ENCODE measurements at places on chromosomes 7 and 10.

GRCh38 chr7:104962781-104963180 lies 51.2 kb upstream of the KMT2E start:
- DNase-seq: no peak

DNA sequence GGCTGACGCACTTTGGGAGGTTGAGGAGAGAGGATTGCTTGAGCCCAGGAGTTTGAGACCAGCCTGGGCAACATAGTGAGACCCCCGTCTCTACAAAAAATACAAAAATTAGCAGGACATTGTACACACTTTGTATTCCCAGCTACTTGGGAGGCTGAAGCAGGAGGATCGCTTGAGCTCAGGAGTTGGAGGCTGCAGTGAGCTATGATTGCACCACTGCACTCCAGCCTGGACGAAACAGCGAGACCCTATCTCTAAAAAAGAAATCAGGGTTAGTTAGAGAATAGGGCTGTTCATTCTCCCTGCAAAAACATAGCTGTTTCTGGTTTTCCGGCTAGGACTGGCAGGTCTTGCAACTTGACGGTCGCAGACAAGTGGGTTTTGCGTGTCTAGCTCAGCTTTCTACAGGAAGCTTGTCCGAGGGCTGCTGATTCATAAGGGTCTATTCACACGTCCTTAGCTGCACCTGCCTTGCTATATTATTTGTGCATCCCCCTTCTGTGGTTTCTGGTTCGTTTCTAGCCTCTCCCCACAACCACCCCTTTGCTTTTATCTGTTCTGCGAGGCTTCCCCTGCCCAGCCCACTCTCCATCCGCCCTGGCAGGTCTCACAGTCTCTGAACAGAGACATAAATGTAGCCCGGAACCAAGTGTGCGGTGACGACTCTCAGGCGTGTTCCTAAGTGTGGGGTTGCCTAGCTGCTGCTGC lies 10.7 kb downstream of the AMZ1 start:
- no peak for DNase-seq

GRCh38 chr7:139407555-139407954 lies 47.9 kb downstream of the LUC7L2 start:
- DNase-seq: no peak

GRCh38 chr10:80504897-80505465 lies 32.7 kb upstream of the SH2D4B start:
- DNase-seq: no peak

GRCh38 chr7:36311539-36311938 lies 78.1 kb upstream of the ANLN start:
- DNase-seq: no peak

DNA sequence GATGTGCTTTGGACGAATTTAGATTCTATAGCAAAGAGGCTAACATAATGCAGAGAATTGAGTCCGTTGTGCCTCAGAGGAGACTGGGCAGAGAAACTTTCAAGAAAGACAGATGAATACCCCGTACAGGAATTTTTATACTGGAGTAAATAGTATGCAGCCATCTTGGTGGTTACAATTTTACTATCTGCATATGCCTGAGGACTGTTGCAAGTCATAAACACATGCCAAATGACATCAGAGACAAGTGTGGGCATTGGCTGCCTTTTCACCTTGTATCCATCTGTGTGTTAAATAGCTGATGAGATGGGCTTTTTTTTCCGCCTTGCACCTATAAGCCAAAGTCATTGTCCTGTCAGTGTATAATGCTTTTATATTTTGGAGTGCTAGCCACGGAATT lies 267.5 kb upstream of the SP4 start:
- DNase-seq: no peak

GRCh38 chr7:77458786-77459185 lies 42.6 kb upstream of the GSAP start:
- no peak for DNase-seq

GRCh38 chr7:142873281-142873784 lies 12.2 kb downstream of the TRPV6 start:
- no peak for DNase-seq

- no peak for DNase-seq
Measured at GRCh38 chr10:4678023-4678950, 147.7 kb upstream of the AKR1E2 start.

GRCh38 chr10:14565199-14565598 lies 209.5 kb downstream of the FAM107B start:
- DNase-seq: no peak

GRCh38 chr7:28996836-28997235 lies 38.7 kb upstream of the TRIL start:
- DNase-seq: no peak

DNA sequence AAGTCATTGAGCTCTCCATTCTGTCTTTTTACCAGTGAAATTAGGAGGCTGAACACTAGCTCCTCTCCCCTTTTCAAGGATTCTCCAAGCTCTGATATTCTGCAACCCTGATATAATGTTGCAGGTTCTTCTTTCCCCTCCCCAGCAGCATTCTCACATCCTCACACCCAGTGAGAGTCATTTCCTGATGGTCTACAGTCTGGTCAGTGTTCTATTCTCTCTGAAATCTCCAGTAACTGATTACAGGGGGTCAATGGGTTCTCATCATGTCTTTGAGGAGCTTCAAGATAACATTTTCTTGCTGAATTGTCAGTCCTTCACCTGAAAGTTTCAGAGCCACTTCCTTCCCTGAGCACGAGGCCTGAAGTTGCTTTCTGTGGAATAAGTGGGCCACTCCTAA lies 299.4 kb downstream of the PTEN start:
- no peak for DNase-seq

DNA sequence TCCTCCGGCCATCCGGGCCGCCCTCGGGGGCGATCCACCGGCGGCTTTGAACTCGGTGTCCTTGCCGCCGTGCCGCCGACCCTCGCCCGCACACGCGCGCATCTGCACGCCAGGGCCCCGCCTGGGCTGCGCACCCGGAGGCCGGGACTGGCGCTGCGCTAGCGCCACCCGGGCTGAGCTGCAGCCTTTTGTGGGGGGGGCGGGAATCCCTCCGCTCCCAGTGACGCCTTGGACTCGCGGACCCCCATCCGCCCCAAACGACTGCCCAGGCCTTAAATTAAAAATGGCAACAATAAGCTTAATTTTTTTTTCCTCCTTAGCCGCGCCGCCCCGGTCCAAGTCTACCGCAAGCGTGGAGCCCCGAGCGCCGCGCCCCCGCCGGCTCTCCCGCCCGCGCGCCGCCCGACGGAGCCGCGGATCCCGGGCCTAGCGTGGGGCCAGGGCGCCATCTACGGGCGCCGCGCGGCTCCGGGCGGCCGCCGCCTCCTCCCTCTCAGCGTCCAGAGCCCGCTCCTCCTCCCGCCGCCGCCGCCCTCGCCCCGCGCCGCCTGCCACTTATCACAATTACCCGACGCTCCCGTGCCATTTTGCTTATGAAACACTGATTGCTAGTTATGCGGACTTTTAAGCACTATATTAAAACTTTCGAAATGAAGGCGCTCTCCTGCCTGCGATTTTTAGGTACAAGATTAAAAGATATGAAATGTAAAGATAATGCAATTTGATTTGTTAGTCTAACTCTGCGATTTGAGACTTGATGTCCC lies 7.5 kb upstream of the EBF3 start:
- no peak for DNase-seq

DNA sequence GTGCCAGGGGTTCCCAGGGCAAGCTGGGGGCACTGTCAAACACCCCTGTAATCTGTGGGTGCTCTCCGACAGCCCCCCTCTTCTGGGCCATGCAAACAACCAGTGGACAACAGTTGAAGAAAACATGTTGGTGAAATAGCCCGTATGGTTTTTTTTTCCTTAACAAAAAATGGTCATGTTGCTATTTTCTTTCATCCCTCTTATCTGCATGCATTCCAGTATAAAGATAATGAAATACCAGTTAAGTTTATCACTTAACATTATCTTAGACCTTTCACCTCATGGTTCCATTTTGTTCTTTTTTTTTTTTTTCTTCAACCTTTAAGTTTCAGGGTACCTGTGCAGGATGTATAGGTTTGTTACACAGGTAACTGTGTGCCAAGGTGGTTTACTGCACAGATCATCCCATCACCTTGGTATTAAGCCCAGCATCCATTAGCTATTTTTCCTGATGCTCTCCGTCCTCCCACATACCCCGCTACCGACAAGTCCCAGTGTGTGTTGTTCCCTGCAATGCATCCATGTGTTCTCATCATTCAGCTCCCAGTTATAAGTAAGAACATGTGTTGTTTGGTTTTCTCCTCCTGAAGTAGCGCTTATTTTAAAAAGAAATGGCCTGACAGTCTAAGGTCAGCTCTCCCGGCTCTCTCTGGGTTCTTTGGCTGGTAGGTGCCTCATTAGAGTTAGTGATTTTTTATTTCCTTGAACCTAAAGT lies 110.1 kb downstream of the NRP1 start:
- DNase-seq: no peak
